ENCODE measurements at places on chromosomes 3 and 15. TPM values are rescaled to one million over a fixed set of nuclear protein-coding genes. Genes with fewer than 3 reads are reported as not detected.

DNA sequence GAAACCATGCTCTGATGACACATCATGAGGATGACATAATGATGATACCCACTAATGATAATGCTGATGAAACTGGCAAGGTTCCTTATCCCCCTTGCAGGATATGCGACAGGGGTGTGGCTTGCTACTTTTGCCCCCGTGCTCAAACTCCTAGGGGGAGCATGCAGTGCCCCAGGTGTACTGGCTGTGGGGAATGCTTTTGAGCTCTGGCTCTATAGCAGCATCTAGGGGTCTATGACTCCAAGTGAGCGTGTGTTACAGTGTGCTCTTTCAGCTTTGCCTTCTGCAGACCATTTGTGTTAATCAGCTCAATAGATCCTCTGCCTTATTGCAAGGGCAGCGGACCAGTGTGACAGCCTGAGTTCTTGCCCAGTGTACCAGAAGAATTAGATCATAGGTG is 1239.5 kb downstream of the SI start:
- H3K27ac ChIP-seq: no peak overlapping the region
- H3K27me3 ChIP-seq: no peaks in the 10 kb centered on the region
- DNase-seq: no peak
- no peaks in the 10 kb centered on the region for H3K36me3 ChIP-seq
- H3K4me3 ChIP-seq: no peak overlapping the region
- H3K4me1 ChIP-seq: no peaks in the 10 kb centered on the region

- H3K27me3 ChIP-seq: no peaks in the 10 kb centered on the region
- DNase-seq: no peak
- no peaks in the 10 kb centered on the region for H3K36me3 ChIP-seq
- no peak overlapping the region for H3K4me3 ChIP-seq
- H3K27ac ChIP-seq: no peak overlapping the region
These were observed 23.1 kb downstream of the TRPM1 start for GRCh38 chr15:31078471-31078870.

DNA sequence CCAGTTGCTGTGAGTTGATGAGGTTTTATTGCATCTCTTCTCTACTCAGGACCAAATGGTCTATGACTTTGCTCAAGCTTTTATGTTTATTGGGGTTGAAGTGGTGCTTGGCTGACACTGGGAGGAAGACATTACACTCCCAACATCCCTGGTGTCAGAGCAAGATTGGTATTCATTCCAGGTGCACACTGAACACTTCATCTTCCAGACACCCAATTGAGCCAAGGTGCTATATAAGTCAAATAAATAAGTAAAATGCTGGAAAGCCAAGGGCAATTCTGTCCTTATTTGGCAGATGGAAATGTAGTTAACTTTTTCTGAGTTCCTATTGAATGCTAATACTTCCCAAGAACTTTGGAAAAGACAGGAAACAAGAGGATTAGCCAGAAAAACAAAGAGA is 53.2 kb upstream of the CDV3 start:
- H3K36me3 ChIP-seq: no peaks in the 10 kb centered on the region
- H3K4me1 ChIP-seq: no peaks in the 10 kb centered on the region
- no peak for DNase-seq
- no peaks in the 10 kb centered on the region for H3K27me3 ChIP-seq

- no peaks in the 10 kb centered on the region for H3K27me3 ChIP-seq
- H3K27ac ChIP-seq: no peak overlapping the region
These were observed 80.3 kb upstream of the ABHD2 start for GRCh38 chr15:89007989-89008388.

DNA sequence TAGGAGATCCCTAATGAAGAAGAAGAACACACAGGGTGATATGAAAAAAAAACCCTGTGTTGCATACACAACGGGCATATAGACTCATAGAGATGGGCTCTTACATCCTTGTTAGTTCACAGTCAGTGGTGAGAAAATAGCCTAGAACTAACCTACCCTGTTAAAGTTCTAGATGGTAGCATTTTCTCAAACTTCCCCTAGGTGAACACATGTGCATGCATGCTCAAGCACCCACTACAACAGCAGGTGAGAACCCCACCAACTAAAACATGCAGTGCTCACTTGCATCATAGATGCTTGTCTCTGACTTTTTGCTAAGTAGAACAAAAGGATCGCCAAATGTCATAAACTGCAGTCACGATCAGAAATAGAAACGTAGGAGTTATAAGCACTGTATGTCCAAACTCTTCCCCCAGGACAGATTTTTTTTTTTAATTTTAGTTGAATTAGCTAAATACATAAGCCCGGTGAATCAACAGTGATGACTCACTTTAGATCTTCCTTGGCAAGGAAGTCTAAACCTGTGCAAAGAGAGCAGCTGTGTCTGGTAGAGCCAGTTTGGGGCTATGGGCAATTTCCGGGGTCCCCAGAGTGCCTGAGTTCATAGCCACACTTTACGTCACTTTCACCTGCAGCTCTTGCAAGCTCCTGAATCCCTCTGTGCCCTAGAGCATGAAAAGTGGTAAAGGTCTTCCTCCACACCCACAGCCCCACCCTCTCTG is 96.2 kb upstream of the SEMA6D start:
- H3K27me3 ChIP-seq: no peaks in the 10 kb centered on the region
- no peak overlapping the region for H3K27ac ChIP-seq
- no peaks in the 10 kb centered on the region for H3K4me1 ChIP-seq

- no peaks in the 10 kb centered on the region for H3K36me3 ChIP-seq
- no peak overlapping the region for H3K4me3 ChIP-seq
- H3K4me1 ChIP-seq: no peaks in the 10 kb centered on the region
These were observed 19.4 kb downstream of the PLSCR1 start for GRCh38 chr3:146524961-146525360.

GRCh38 chr15:73851689-73852088 is 21.7 kb upstream of the TBC1D21 start:
- H3K27me3 ChIP-seq: no peaks in the 10 kb centered on the region
- no peak overlapping the region for H3K27ac ChIP-seq
- no peak overlapping the region for H3K4me3 ChIP-seq
- DNase-seq: peak; percentile 52
- H3K36me3 ChIP-seq: no peaks in the 10 kb centered on the region

DNA sequence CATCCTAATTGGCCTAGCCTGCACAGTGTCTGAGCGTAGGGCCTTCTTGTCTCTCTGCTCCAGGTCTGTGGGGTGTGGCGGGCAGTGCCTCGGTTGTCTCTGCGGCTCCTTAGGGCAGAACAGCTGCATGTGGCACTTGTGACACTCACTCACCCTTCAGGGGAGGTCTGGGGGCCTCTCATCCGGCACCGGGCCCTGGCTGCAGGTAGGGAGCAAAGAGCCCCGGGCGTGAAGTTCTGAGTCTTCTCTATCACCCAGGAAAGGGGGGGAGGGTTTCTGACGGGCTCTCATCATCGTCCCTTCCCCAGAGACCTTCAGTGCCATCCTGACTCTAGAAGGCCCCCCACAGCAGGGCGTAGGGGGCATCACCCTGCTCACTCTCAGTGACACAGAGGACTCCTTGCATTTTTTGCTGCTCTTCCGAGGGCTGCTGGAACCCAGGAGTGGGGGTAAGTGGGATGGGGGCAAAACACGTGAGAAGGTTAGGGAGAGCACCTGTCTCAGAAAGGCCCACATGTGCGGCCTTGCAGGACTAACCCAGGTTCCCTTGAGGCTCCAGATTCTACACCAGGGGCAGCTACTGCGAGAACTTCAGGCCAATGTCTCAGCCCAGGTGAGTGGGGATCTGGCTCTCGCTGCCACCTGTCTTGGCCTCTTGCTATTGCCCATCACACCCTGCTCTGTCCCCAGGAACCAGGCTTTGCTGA is 2.6 kb downstream of the CHRD start:
- no peak overlapping the region for H3K27ac ChIP-seq
- H3K4me3 ChIP-seq: no peak overlapping the region
- DNase-seq: no peak
- H3K36me3 ChIP-seq: no peaks in the 10 kb centered on the region
- H3K27me3 ChIP-seq: no peaks in the 10 kb centered on the region
- H3K4me1 ChIP-seq: peaks cover 2% of the 10 kb centered on the region

DNA sequence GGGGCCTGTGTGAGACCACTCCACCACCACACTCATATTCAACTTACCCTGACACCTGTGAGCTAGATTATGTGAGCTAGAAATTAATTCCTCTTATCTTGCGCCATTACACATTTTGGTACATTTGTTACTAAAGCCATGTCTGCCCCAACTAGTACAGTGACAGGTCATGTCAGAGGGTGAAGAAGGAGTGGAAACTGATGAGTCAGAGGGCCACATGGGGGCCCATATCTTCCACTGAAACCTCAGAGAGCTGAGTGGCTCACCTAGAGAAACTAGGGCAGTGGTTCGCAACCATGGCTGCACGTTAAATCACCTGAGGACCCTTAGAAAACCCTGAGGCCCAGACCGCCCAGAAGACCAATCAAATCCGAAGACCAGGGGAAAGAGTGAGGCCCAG is 15.7 kb upstream of the MEF2A start:
- H3K27ac ChIP-seq: no peak overlapping the region
- no peaks in the 10 kb centered on the region for H3K4me1 ChIP-seq
- no peak overlapping the region for H3K4me3 ChIP-seq
- no peaks in the 10 kb centered on the region for H3K27me3 ChIP-seq
- no peak for DNase-seq

- peaks cover 5% of the 10 kb centered on the region for H3K27me3 ChIP-seq
- H3K36me3 ChIP-seq: no peaks in the 10 kb centered on the region
- H3K27ac ChIP-seq: no peak overlapping the region
- no peak for DNase-seq
- H3K4me1 ChIP-seq: no peaks in the 10 kb centered on the region
These were observed 225.9 kb downstream of the OXSM start for GRCh38 chr3:26015752-26016151.

GRCh38 chr3:147424581-147425387 is 15.6 kb downstream of the ZIC1 start:
- no peaks in the 10 kb centered on the region for H3K36me3 ChIP-seq
- H3K27ac ChIP-seq: no peak overlapping the region
- no peaks in the 10 kb centered on the region for H3K4me1 ChIP-seq
- DNase-seq: no peak
- H3K4me3 ChIP-seq: no peak overlapping the region

DNA sequence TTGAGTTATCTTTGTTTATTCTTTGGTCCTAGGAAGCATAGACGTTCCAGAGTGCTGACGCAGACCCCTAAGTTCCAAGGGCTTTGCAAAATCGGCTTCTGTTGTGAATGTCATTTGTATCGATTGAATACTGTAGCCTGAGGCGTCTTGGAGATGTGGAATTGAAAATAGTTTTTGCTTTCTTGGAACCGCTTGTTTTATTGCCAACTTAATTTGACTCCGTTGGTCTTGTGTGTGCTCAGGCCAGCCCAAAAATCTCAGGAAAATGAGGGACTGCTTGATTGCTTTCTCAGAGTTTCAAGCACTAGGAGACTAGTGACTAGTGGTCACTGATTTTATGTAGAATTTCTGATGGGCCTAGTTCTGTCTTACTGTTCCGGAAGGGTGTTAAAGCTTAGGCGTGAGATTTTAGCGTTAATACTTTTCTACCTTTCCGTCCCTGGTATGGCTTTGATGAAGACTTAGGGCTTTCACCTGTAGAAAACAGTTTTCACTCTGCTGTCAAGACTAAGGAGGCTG is 263 bp upstream of the UTS2B start:
- no peaks in the 10 kb centered on the region for H3K27me3 ChIP-seq
- DNase-seq: no peak
- H3K27ac ChIP-seq: peak overlapping the region; percentile 82
- no peaks in the 10 kb centered on the region for H3K36me3 ChIP-seq
- H3K4me1 ChIP-seq: no peaks in the 10 kb centered on the region

DNA sequence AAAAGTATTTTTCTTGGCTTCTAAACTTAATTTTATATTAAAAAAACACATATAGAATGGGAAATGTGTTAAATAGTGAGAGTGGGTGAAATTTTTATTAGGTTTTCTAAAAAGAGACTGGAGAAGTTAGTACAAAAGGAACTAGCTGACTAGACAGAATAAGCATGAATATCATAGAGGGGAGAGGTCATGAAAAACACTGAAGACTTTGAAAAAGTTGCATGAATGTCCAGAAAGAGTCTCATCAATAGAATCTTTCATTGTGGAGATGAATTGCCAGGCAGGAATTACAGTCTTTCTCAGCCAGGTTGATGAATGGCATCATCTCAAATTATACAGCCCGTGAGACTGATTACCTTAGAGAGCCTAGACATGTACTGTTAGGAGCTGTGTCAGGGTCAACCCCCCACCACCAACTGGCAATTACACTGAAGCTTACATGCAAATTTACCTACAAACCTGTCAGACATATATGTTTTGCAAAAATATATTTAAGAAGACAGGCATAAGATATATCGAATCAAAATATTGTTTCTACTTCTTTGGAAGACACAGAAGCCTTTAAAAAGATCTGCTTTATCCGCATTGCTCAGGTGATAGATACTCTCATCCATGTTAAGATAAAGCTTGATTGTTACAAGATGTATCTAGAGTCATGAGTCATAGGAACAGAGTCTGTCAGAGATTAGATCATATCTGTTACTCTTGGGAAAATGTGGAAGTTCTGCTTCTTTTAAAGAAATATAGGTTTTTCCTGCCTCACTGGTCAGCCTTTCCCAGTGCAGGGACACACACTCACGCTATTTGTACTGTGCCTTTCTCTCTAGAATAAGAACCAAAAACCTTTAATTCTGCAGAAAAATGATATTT is 34.8 kb upstream of the PFN2 start:
- H3K27me3 ChIP-seq: no peaks in the 10 kb centered on the region
- no peak overlapping the region for H3K27ac ChIP-seq
- H3K36me3 ChIP-seq: no peaks in the 10 kb centered on the region
- no peaks in the 10 kb centered on the region for H3K4me1 ChIP-seq

GRCh38 chr15:88695691-88696251 is 57.0 kb downstream of the ISG20 start:
- no peaks in the 10 kb centered on the region for H3K36me3 ChIP-seq
- H3K4me1 ChIP-seq: no peaks in the 10 kb centered on the region
- no peak overlapping the region for H3K4me3 ChIP-seq
- no peak for DNase-seq
- no peaks in the 10 kb centered on the region for H3K27me3 ChIP-seq
- H3K27ac ChIP-seq: no peak overlapping the region

GRCh38 chr3:47841786-47842349 is 38.9 kb downstream of the DHX30 start:
- no peak overlapping the region for H3K27ac ChIP-seq
- no peaks in the 10 kb centered on the region for H3K27me3 ChIP-seq
- no peak overlapping the region for H3K4me3 ChIP-seq
- no peaks in the 10 kb centered on the region for H3K36me3 ChIP-seq
- no peaks in the 10 kb centered on the region for H3K4me1 ChIP-seq
- no peak for DNase-seq

- H3K27me3 ChIP-seq: no peaks in the 10 kb centered on the region
- H3K36me3 ChIP-seq: no peaks in the 10 kb centered on the region
- no peak overlapping the region for H3K27ac ChIP-seq
- H3K4me3 ChIP-seq: no peak overlapping the region
- no peaks in the 10 kb centered on the region for H3K4me1 ChIP-seq
- no peak for DNase-seq
These were observed 65.8 kb downstream of the B3GNT5 start for GRCh38 chr3:183318877-183319276.

GRCh38 chr3:130900959-130901358 is 7.1 kb downstream of the ATP2C1 start:
- H3K27ac ChIP-seq: no peak overlapping the region
- no peaks in the 10 kb centered on the region for H3K36me3 ChIP-seq
- H3K27me3 ChIP-seq: no peaks in the 10 kb centered on the region

GRCh38 chr3:85760342-85760741 is 801.6 kb downstream of the CADM2 start:
- no peak overlapping the region for H3K27ac ChIP-seq
- no peak for DNase-seq
- no peaks in the 10 kb centered on the region for H3K36me3 ChIP-seq
- no peaks in the 10 kb centered on the region for H3K27me3 ChIP-seq

Gene SLC22A13
- 0.15 TPM for total RNA-seq

Gene CSPG5
- 0.30 TPM for total RNA-seq

Gene TTLL13
- not detected for total RNA-seq

Gene OR4M2
- 0.31 TPM for total RNA-seq

Gene ZNF662
- 26.0 TPM for total RNA-seq

Gene GXYLT2
- total RNA-seq: 51.0 TPM

Gene STRIT1
- total RNA-seq: not detected

Measured in ovary (tissue), 10 donors.